A549 treated with dexamethasone at 1 μM for 4 hours (cell line): ENCODE measurements at places on chromosomes 12 and 14. TPM values are rescaled to one million over a fixed set of nuclear protein-coding genes. Genes with fewer than 3 reads are reported as not detected.

SOX5 gene
- total RNA-seq, result not detected in 5 replicates

KLRK1 gene
- total RNA-seq, result 0.13 TPM in 1 of 5 replicates, not detected in the others

ABCC9 gene
- 0.01 to 0.02 TPM in 2 of 5 replicates, not detected in the others for total RNA-seq

ADAM20 gene
- 0.02 TPM in 1 of 5 replicates, not detected in the others for total RNA-seq

SRRM4 gene
- total RNA-seq, result not detected in 5 replicates

NGB gene
- total RNA-seq, result 0.05 TPM in 1 of 5 replicates, not detected in the others

DIO2 gene
- total RNA-seq, result 1.7 to 2.8 TPM (median 1.9 TPM) in 5 replicates

CCDC175 gene
- not detected in 5 replicates for total RNA-seq

CCT2 gene
- 288 to 351 TPM (median 298 TPM) in 5 replicates for total RNA-seq

HOXC4 gene
- total RNA-seq, result 2.4 to 3.6 TPM (median 3.3 TPM) in 5 replicates

SLCO1A2 gene
- total RNA-seq, result 0.01 to 0.11 TPM (median 0.03 TPM) in 3 of 5 replicates, not detected in the others

AICDA gene
- 0.13 to 0.21 TPM (median 0.16 TPM) in 5 replicates for total RNA-seq

KIF26A gene
- total RNA-seq, result 1.9 to 4.4 TPM (median 3.9 TPM) in 5 replicates

SIRT4 gene
- total RNA-seq, result 0.57 to 1.0 TPM (median 0.65 TPM) in 5 replicates

KRT77 gene
- not detected in 5 replicates for total RNA-seq

FSCB gene
- total RNA-seq, result not detected in 5 replicates

TSPAN9 gene
- total RNA-seq, result 38.5 to 66.9 TPM (median 58.6 TPM) in 5 replicates

GLT8D2 gene
- total RNA-seq, result 0.16 to 0.29 TPM (median 0.28 TPM) in 5 replicates

MYO1A gene
- 0.10 to 0.72 TPM (median 0.30 TPM) in 5 replicates for total RNA-seq

TMX1 gene
- total RNA-seq, result 36.0 to 49.7 TPM (median 42.6 TPM) in 5 replicates

GUCY2C gene
- total RNA-seq, result 0.03 TPM in 1 of 5 replicates, not detected in the others

TAS2R42 gene
- total RNA-seq, result not detected in 5 replicates

ADCY6 gene
- 8.1 to 12.2 TPM (median 10.3 TPM) in 5 replicates for total RNA-seq

ANG gene
- total RNA-seq, result 7.0 to 11.3 TPM (median 9.3 TPM) in 5 replicates

KRT2 gene
- total RNA-seq, result not detected in 5 replicates
